ENCODE measurements at places on chromosomes 12 and 14.
A peak's percentile ranks its signal among the peaks of the same experiment; 100 is the strongest.

- H3K4me1 ChIP-seq, result peaks cover 15% of the 10 kb centered on the region
- H3K4me3 ChIP-seq, result no peak overlapping the region
- no peaks in the 10 kb centered on the region for H3K27me3 ChIP-seq
Measured at GRCh38 chr12:5720381-5721005, 224.6 kb downstream of the ANO2 start.

- H3K27me3 ChIP-seq, result no peaks in the 10 kb centered on the region
- no peak overlapping the region for H3K4me3 ChIP-seq
- peaks cover 18% of the 10 kb centered on the region for H3K36me3 ChIP-seq
- no peak for DNase-seq
Measured at GRCh38 chr14:31203414-31203742, 4.2 kb downstream of the HECTD1 start.

DNA sequence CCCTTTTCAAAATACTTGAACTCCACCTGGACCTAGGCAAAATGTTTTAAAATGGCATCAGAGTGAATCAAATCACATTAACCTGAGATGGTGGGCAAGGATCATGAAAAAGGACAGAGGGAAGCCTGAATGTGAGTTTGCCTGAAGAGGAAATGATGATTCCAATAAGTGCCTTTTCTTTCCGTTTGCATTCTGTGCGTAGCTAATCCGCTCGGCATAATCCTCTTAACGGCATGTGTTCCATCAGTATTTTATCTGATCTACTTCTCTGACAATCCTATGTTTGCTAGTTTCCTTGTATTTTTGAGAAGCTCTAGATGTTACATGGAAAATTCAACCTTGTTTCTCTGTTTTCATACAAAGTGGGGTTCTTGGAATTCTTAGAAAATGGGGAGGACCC is 354.6 kb downstream of the NRXN3 start:
- no peak overlapping the region for H3K4me3 ChIP-seq
- peaks cover 16% of the 10 kb centered on the region for H3K4me1 ChIP-seq
- H3K27ac ChIP-seq, result no peak overlapping the region
- H3K36me3 ChIP-seq, result no peaks in the 10 kb centered on the region
- no peaks in the 10 kb centered on the region for H3K27me3 ChIP-seq

DNA sequence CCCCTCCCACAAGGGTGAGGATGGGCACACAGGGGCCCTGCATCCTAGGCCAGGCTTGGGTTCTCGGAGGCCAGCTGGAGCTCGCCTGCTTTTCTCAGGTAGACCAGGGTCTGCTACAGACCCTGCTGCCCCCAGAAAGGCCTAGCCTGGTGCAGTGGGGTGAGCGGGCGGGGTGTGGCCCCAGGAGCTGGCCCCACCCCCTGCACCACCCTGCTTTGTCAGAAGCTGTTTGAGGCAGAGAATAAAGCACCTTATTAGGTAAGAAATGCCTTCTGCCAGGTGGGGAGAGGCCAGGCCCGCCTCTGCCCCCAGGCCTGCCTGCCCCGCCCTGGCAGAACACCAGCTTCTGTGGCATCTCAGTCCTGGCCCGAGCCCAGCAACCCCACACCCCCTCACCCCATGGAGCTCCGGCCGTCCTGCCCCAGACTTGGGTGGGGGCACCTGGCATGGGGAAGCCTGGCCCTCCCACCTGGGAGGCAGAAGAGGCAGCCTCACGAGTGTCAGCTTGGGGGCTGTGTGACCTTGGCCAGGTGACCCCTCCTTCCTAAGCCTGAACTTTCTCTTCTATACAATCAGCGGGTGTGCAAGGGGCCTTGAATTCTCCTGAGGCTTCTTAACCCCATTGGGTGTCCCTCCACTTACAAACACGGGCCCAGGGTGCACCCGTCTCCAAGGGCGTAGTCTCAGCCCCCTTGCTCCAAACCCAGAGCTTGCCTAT is 43.2 kb downstream of the KRT80 start:
- peaks cover 9% of the 10 kb centered on the region for H3K27me3 ChIP-seq
- peaks cover 16% of the 10 kb centered on the region for H3K4me1 ChIP-seq
- H3K27ac ChIP-seq, result no peak overlapping the region
- no peak for DNase-seq
- H3K36me3 ChIP-seq, result no peaks in the 10 kb centered on the region

- H3K27me3 ChIP-seq, result no peaks in the 10 kb centered on the region
- peaks cover 22% of the 10 kb centered on the region for H3K4me1 ChIP-seq
- no peak overlapping the region for H3K27ac ChIP-seq
Measured at GRCh38 chr12:57518176-57518919, 2.0 kb downstream of the DDIT3 start.

GRCh38 chr12:116561181-116561821 is 2.1 kb downstream of the MAP1LC3B2 start:
- no peak overlapping the region for H3K27ac ChIP-seq
- peaks cover 18% of the 10 kb centered on the region for H3K4me1 ChIP-seq
- no peak overlapping the region for H3K4me3 ChIP-seq
- DNase-seq, result no peak
- no peaks in the 10 kb centered on the region for H3K27me3 ChIP-seq

- H3K36me3 ChIP-seq, result no peaks in the 10 kb centered on the region
- H3K27ac ChIP-seq, result no peak overlapping the region
- peaks cover 9% of the 10 kb centered on the region for H3K4me1 ChIP-seq
- DNase-seq, result peak; percentile 73
Measured at GRCh38 chr14:36662543-36663403, 1.1 kb downstream of the PAX9 start.

GRCh38 chr12:128829861-128830504 is 6.2 kb upstream of the SLC15A4 start:
- peaks cover 1% of the 10 kb centered on the region for H3K4me1 ChIP-seq
- H3K36me3 ChIP-seq, result no peaks in the 10 kb centered on the region
- H3K27ac ChIP-seq, result no peak overlapping the region
- H3K4me3 ChIP-seq, result no peak overlapping the region
- no peaks in the 10 kb centered on the region for H3K27me3 ChIP-seq
- DNase-seq, result no peak
